ENCODE measurements at places on chromosomes 16 and 17. TPM values are rescaled to one million over a fixed set of nuclear protein-coding genes. Genes with fewer than 3 reads are reported as not detected.

DNA sequence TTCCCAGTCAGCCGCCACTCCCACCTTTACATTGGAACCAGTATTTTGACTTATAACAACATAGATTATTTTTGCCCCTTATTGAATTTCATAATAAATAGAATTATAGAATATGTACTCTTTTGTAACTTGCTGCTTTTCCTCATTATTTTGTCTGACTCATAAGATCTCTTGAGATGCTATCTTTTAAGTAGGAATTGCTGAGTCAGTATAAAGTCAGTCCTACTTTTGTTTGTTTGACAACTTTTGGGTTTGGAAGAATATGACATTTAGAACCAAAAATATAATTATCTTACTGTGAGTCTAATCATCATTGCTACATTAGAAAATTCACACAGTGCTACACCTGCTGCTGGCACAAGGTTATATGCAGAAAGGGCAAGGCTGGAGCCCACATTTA lies 69.7 kb downstream of the STXBP4 start:
- no peak for DNase-seq

GRCh38 chr16:7914748-7915147 lies 582.1 kb downstream of the RBFOX1 start:
- DNase-seq = no peak

DNA sequence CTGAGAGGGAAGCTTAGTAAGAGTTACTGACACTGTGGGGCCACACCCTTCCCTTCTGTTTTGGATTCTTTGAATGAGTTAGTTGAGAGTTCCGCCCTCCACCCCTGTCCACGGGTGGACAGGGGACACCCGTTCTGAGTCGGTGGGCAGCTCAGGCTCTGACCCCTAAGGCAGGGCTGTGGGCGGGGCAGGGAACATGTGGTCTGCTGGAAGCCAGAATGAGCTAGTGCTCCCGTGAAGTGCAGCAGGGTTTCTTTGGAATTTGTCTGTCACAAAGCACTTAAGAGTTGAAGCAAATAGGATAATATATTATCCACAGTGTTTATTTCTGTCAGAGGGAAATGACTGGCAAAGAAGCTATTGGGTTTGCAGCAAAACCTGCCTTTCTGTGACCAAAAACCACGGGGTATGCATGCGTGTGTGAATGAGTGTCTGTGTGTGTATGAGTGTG lies 90.1 kb downstream of the CLEC16A start:
- DNase-seq = no peak

The HBA1 gene
- total RNA-seq = 232 TPM

GRCh38 chr16:55155815-55156214 lies 168.2 kb upstream of the IRX6 start:
- no peak for DNase-seq
